ENCODE measurements at places on chromosomes 5 and 9.

- DNase-seq: no peak
Measured at GRCh38 chr5:157415838-157416237, 44.2 kb upstream of the NIPAL4 start.

- DNase-seq: no peak
Measured at GRCh38 chr5:150044329-150044681, 42.0 kb downstream of the CSF1R start.

- no peak for DNase-seq
Measured at GRCh38 chr5:41219658-41220269, 6.4 kb upstream of the C6 start.

DNA sequence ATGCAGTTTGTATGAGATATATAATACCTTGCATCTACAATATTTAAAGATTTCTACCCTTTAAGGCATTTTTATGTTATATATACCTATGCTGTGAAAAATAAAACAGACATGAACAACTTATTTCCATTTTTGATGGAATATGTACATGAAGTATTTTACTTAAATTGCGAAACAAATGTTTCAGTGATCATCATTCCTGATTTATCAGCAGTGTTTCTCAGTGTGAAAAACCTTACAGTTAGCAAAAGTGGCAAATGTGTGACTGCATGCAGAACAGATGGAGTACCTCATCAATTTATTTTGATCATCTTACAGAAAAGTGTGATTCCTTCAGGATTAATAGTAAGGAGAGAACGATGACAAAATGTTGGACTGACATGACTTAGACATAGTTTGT lies 43.1 kb downstream of the PRR16 start:
- no peak for DNase-seq

DNA sequence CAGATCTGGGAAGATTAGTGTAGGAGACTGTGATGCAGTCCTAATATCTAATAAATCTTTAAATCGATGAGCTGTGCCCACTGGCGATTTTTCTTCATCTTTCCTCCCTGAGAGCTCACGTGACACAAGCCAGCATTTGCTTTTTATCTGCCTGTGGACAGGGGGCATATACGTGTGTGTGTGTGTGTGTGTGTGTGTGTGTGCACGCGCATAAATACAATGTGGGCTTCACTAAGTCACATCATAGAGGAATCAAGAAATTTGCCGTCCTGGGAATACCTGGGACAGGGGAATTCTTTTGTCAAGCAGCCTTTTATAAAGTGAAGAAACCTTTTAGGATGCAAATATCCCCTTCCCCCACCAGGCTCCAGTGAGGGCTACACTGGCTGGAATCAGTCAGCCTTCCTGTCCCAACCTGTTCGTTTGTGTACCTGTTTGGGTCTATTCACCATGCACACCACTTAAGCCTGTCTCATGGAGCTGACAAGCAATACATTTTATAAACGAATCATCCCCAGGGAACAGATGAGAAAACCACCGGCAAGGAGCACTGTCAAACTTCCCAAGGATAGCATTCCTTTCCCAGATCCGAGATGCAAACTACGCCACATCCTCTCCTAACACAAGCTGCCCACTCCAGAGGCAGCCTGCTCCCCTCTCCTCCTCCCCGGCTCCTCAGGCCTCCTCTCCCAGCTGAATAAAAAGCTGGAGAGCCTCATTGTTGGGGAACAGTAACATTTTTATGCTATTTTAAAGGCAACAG lies 2.7 kb downstream of the EPB41L4B start:
- no peak for DNase-seq

- no peak for DNase-seq
Measured at GRCh38 chr9:128008171-128008570, 27.4 kb upstream of the EEIG1 start.

GRCh38 chr5:112419164-112419985 lies at the start of gene EPB41L4A:
Gene EPB41L4A (minus strand): TSS chr5:112419277. CDS start chr5:112419039, 238 bp downstream.
- DNase-seq: no peak

GRCh38 chr9:117723986-117724625 lies 19.9 kb downstream of the TLR4 start:
- no peak for DNase-seq

DNA sequence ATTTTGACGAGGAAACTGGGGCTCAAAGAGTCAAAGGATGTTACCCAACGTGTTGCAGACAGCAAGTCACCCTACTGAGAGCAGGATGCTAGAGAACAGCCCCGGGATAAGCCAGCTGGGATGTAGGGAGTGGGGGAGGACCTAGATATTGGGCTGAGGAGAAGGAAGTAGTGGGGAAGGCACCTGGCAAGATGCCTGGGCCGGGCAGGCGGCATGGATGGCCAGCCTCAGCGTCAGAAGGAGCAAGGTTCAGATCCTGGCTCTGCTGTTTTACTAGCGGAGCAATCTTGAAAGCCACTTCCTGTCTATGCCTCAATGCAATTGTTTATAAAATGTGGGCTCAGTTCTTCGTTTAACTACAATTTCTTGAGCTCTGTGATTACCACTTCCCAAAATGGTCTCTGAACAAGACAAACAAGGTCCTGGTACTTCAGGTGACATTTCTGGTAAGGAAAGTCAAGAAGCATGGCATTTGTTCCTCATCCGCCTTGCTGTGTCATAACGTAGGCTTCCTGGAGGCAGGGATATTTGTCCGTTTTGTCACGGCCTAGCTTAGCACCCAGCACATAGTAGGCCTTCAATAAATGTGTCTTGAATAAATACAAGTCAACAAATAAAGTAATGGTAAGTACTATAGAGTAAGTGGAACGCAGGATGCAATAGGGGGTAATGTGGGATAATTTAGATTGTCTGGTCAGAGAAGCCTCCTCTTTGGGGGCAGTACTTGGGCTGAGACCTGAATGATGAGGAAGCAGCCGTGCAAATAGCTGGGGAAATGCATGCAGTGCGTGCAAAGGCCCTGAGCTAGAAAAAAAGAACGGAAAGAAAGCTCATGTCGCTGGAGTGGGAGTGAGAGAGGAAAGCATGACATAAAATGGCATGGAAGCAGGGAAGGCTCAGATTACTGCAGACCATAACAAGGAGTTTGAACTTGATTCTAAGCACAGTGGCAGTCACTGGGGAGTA lies 70.5 kb downstream of the SMIM23 start:
- DNase-seq: no peak

DNA sequence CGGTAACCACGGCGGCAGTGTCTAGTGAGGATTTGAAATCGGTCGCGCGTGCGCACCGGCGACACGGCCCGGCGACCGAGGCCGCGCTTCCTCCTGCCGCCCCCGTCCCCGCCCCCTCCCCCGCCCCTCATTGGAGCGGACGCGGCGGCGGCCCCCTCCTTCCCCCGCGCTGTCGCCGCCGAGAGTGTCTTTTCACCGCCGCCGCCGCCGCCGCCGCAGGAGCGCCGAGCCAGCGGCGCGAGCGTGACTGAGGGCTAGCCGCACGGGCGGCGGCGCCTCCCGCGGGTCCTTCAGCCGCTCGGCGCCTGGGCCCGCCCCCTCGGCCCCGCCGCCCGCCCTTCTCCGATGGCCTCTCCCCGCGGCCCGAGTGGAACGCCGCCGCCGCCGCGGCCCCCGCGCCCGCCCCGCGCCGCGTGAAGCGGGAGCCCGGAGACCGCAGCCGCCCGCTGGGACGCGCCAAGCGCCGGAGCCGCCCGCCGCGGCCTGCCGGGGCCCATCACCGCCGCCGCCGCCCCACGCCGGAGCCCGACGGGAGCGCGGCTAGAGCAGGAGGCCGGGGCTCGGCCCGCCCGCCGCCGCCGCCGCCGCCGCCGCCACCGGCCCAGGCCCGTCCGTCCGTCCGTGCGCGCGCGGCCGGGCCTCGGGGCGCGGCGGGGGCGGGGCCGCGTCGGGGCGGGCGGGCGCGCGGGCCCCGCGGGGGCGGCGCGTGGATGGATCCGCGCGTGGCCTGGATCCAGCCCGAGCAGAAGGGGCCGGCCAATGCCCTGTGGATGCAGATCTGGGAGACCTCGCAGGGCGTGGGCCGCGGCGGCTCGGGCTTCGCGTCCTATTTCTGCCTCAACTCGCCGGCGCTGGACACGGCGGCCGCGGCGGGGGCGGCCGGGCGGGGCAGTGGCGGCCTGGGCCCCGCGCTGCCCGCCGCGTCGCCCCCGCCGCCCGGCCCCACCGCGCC lies at the start of gene TENT4A:
Gene TENT4A (plus strand): TSS at position 159 of the 952 bp plus-strand sequence. CDS start 552 bp downstream, at position 711.
- DNase-seq: no peak

GRCh38 chr5:137215261-137215660 lies 283.9 kb downstream of the SPOCK1 start:
- DNase-seq: no peak

DNA sequence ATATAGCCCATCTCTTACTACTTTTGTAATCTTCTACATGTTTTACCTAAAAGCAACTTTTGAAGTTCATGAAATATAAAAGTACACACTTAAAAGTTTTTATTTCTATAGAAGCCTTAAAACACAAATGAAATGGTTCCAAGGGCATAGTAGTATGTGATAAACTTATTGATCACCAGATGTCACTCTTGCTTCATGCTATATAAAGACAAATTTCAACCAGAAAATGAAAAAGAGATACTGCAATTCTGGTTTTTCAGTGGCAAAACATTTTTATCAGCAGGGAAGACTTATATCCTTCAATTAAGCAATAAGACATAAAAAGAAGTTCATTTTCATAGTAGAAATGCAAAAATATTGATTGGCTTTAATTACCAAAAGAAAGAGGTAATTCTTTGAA lies 69.4 kb upstream of the FBXL17 start:
- DNase-seq: no peak

DNA sequence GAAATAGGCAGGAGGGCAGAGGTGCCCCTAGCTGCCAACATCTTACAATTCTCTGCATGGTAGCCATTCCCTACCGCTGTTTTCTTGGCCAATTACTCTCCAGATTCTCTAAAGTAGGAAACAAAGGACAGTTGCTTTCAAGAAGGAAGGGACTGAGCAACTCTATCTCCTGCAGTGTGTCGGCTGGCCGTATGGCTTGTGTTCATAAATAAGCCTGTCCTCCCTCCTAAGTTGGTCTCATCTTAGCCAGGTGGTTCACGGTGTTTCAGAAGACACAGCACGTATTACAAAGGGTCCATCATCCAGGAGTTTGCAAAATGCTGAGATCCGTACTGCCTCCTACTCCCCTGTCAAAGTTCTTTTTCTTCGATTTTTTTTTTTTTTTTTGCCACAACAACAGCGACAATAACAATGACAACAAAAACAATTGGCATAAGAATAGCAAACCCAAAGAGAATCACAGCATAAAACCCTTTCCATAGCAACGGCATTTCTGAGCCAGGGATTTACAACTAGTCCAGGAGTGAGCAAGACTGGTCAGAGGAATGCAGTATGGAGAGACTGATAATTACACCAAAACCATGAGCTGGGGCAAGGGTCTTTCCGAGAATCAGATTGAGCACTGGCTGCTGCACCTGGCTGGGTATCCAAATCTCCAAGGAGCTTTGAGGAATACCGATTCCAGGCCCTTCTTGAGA lies 212.8 kb downstream of the SLIT3 start:
- no peak for DNase-seq

DNA sequence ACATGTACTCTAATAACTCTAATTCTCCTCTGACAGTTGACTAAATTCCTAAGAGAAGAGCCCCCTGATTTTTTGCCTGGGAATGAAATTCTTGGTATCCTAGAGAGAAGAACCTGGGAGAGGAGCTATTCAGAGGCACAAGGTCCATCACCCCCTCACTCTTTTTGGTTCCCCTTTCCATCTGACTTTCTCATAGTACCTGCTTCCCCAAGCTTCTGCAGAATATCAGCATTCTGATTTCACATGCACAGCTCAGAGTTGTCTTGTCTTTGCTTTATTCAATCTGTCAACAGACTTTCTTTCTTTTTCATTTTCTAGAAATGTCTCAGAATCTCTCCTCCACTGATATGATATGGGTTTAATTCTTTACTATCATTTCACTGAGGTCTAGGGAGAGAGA lies 141.5 kb upstream of the FBXL17 start:
- DNase-seq: no peak

DNA sequence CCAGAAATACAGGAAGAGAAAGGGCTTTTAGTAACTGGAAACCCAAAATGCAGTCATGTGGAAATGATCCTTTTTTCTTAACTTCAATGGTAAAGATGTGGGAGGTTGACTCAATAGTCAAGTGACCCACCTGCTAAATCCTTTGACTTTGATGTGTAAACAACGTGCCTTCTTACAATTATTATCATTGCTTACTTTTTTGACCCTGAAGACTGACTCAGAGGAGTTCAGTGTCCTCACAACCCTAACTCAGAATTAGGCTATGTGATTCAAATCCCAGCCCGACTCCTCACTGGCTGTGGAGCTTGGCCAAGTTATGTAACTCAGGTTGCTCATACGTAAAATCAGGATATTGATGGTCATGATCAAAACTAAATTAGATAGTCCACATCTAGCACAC lies 27.9 kb downstream of the ANXA1 start:
- DNase-seq: no peak

DNA sequence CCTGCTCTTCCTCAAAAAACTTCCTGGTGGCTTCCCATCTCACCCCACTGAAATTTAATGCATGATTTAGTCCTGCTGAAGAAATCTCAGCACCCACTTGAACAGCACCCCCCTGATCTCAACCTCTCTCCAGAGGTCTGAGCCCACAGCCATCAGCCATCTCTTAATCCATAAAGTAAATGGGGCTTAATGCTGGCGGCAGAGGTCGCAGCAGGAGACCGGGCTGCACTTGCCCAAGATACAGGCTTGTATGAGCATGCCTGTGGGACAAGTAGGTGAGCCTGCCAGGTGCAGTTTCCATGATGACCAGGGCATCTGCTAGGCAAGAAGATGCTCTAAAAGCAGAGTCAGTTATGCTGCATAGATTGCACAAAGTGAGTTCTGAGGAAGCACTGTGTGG lies 52.4 kb upstream of the CTXN3 start:
- DNase-seq: no peak

DNA sequence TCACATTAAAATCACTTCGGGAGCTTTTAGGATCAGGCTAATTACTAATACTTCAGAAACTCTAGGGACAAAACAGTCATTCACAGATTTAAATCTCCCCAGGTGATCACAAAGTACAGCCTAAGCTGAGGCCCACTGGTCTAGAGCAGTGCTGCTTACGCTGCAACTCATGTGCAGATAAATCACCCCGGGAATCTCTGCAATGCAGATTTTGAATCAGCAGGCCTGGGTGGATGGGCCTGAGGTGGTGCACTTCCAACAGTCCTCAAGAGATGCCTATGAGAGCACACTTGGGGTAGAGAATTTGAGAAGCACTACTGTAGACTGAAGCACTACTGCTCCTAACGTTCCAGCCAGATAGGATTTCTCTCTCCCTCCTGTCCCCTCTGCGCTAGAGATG lies 28.4 kb downstream of the CSF1R start:
- no peak for DNase-seq

- no peak for DNase-seq
Measured at GRCh38 chr5:148090146-148090772, 26.5 kb downstream of the SPINK5 start.

DNA sequence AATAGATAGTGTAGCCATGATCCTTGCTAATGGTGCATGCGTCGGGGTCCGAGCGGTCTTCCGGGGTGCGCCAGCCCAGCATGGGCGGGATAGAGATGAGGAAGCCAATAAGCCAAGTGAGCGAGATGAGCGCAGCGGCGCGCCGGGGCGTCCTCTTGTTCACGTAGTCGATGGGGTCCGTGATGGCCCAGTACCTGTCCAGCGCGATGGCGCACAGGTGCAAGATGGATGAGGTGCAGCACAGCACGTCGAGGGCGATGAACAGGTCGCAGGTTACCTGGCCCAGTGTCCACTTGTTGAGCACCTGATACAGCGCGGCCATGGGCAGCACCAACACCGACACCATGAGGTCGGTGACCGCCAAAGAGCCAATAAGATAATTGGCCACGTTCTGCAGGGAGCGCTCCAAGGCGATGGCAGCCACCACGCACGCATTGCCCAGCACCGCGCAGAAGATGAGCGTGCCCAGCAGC lies 1.1 kb downstream of the HTR1A start:
- no peak for DNase-seq

Data from activated naive CD4-positive, alpha-beta T cell (primary cell).